ENCODE measurements at places on chromosomes 1 and 21.
A peak's percentile ranks its signal among the peaks of the same experiment; 100 is the strongest.

DNA sequence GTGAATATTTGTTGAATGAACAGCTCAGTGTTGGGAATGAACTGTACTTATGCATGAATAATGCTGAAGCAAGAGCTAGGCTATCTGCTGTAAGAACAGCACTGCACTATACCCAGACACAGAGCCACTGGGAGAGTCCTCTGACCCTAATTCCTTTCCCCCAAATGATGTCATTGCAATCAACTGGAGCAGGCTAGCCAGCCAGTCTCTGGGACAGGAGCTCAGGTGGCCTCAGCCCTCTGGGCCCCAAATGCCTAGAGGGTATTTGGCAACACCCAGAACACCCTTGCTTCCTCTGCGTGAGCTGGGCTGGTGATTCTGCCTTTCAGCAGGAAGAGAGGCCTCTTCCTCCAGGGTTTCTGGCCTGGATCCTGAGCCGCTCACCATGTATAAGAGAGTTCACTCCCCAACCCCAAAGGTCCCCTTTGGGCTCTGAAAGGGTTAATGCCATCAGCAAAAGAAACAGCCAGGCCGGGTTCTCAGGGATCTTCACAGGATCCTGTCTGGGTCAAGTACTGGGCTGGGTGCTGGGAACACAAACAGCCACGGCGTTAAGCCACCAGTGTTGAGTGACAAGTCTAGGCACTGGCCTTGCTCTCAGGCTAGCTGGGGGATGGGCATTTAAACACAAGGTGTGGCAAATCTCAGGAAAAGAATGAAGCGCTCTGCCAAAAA, 3.7 kb upstream of the PADI4 start:
- no peak overlapping the region for H3K27ac ChIP-seq
- no peaks in the 10 kb centered on the region for H3K36me3 ChIP-seq
- peaks cover 11% of the 10 kb centered on the region for H3K27me3 ChIP-seq
- no peak overlapping the region for H3K4me3 ChIP-seq

DNA sequence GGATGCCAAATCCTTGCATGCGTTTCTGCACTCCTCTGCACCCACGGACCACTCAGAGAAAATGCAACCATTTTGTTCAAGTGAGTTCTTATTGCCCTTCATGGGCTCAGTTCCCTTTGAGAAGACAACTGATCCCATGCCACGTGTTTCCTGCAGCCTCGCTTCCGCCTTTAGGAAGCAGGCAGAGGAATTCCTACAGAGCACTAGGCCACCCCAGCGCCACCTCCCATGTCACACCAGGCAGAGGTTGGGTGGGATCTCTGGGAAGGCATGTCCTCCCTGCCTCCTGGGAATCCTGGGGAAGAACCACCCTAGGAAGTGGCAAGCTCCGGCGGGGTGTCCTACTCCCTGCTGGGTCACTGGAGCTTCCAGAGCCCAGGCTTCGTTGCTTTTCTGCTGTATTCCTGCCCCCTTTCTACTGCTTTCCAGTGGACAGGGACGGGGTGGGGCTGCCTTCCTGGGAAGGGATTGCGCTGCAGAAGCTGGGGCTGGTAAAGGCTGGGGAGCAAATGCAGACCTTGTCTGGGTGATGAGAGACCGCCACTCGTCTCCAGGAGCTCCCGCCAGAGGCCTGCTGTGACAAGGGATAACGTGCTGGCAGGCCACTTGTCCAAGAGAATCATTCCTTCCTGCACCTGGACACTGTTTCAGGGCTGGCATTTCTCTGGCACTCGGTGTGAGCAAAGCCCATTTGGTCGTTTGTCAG, 478.2 kb upstream of the VAMP3 start:
- no peaks in the 10 kb centered on the region for H3K4me1 ChIP-seq
- H3K27ac ChIP-seq: no peak overlapping the region
- peaks cover 4% of the 10 kb centered on the region for H3K27me3 ChIP-seq
- no peak for DNase-seq

GRCh38 chr1:224205438-224205840, 22.4 kb downstream of the DEGS1 start:
- peak; percentile 68 for DNase-seq
- H3K27ac ChIP-seq: no peak overlapping the region
- H3K36me3 ChIP-seq: no peaks in the 10 kb centered on the region
- no peak overlapping the region for H3K4me3 ChIP-seq
- H3K27me3 ChIP-seq: no peaks in the 10 kb centered on the region
- peaks cover 11% of the 10 kb centered on the region for H3K4me1 ChIP-seq

DNA sequence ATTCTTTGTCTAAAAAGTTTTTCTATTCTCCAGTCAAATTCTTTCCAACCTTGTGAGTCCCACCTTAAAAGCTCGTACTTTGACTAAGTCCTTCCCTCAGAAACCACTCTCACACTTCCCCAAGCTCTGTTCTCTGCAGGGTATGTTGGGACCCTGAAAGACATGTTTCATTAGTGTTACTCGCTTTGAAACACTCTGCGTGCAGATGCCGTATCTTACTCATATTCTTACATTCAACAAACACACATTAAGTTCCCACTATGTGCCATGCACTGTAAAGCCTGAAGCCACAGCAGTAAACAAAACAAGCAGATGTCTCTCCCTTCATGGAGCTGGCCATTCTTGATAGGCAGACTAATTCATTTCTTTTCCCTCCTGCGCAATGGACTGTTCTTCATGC, 229.7 kb downstream of the RERE start:
- DNase-seq: no peak
- no peak overlapping the region for H3K27ac ChIP-seq
- H3K4me3 ChIP-seq: no peak overlapping the region
- no peaks in the 10 kb centered on the region for H3K27me3 ChIP-seq

- no peak for DNase-seq
- no peak overlapping the region for H3K4me3 ChIP-seq
- H3K4me1 ChIP-seq: no peaks in the 10 kb centered on the region
- H3K27me3 ChIP-seq: no peaks in the 10 kb centered on the region
- no peaks in the 10 kb centered on the region for H3K36me3 ChIP-seq
These were observed 61.3 kb upstream of the MUTYH start for GRCh38 chr1:45401524-45401923.
